Common myeloid progenitor, CD34-positive (primary cell): ENCODE measurements at places on chromosomes 3 and 15.

DNA sequence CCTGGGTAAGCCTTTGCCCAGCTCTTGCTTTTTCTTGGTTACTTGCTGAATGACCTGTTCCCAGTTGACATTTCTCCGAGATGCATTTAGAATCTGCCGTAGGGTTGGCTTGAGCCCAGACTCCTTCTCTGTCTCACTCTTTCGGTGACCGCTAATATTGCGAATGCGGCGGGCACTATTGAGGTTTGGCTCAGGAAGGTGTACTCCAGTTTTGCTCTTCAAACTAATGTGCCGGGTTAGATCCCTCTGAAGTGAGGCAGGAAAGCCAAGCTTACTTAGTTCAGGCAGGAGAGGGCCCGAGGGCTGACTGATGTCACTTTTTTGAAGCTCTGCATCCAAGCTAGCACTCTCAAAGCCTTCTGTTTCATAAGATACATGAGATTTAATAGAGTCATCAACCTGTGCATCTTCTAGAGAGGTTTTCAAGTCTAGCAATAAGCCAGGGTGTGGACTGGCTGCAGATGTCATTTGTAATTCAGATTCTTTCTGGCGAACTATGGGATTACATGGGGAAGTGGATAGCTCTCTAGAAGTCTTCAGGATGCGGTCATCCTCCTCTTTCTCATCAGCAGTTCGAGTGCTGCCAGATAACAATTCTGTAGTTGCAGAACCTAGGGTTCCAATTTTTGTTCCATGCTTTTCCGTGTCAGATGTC is 41.0 kb downstream of the ZNF106 start:
- no peak for DNase-seq

DNA sequence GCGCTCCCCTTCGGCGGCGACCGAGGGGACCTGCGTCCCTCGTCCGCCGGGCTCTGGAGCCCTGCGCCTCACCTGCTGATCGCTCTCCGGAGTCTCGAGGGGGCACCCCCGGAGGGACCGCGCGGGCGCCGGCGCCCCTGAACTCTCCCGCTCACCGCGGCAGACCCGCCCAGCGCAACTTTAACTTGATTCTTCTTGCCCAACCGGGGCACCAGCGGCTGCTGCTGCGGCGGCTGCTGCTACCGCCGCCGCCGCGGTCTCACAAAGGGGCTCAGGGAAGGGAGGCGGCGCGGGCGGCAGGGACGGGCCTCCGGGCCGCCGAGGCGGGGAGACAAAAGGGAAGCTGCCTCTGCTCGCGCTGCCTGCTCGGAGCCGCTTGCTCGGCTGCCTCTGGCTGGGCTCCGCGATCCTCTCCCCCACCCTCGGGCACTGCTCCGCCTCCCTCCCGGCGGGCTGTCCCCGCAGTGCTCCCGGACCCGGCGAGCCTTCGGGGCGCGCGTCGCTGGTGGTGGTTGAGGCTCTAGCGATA is at the start of gene PPM1L:
Gene PPM1L, plus strand, starts transcription at position 456 of the 529 bp plus-strand sequence.
- peak; percentile 80 for DNase-seq

GRCh38 chr3:78096488-78097255 is 1056.8 kb downstream of the ROBO2 start:
- DNase-seq: no peak

- DNase-seq: no peak
These were observed 36.8 kb downstream of the VGLL4 start for GRCh38 chr3:11606865-11607440.

GRCh38 chr3:179227349-179227748 is 23.6 kb downstream of the KCNMB3 start:
- DNase-seq: no peak

DNA sequence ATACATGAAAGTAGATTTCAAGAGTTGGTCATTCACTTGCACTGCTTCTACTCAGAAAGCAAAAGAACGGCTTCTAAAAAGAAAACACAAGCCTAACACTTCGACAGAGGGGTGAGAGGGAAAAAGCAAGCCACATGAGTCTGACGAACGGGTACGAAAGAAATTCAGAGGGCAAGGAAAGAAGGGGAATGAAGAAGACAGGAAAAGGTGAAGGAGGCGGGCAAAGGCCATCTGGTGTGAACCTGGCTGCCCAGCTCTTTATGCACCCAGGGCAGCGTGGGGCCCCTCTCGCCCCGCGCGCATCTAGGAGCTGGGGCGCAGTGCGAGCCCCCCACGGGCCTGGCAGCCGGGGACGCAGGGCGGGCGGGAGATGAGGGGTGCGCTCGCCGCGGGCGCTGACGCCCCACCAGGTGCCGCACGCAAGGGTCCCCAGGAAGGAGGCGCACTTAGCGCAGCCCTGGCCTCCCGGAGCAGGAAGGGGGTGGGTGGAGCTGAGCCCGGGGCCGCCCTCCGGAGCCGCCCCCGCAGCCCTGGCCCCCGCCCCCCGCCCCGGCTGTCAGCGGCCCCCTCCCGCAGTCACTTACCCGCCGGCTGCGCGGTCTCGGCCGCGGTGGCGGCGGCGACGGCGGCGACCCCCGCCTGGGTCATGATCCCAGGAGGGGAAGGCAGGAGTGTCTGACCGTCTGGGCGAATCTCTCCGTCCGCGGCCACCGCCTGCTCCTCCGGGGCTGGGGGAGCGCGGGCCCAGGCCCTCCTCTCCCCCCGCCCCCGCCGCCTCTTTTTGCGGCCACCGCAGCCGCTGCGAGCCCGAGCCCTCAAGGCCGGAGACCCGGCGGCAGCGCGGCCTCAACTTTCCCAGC is at the start of gene USF3:
Gene USF3, minus strand, starts transcription at position 857 of the 860 bp plus-strand sequence. CDS start 21,764 bp downstream, outside the sequence.
- DNase-seq: peak; percentile 89
